ENCODE measurements at places on chromosomes 1 and 21.
A peak's percentile ranks its signal among the peaks of the same experiment; 100 is the strongest.

DNA sequence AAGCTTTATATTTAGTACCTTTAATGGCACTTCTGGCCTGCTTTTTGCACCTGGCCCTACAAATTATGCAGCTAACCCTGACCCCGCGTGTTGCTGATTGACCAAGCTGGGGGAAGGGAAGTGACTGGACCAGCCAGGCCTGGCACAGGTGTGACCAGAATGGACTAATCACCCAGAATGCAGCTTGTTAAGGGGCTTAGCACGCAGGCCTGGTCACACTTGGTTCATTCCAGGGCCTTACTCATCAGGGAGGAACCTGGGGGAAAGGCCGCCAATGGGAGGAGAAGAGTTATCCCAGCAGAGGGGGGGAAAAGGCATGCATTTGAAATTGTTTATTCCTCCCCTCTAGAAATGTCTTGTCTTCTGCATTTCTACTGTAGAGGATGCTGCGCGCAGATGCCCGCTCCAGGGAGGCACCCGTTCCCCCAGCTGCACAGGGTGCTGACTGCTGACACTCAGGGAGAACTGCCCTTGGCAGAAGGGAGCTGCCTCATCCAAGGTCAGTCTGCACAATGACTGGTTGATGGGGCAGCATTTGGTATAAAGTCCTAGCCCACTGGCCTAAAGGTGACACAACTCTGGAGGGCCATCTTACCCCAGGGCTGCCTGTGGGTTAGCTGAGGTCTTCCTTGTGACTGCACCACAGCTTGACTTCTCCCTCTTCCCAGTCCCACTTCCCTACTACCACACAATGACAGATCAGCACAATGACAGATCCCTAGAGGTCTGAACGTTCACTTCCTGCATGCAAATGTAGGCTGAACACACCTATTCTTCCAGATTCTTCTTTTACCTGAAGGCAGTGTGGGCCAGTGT, 29.0 kb downstream of the DHCR24 start:
- DNase-seq, result no peak

DNA sequence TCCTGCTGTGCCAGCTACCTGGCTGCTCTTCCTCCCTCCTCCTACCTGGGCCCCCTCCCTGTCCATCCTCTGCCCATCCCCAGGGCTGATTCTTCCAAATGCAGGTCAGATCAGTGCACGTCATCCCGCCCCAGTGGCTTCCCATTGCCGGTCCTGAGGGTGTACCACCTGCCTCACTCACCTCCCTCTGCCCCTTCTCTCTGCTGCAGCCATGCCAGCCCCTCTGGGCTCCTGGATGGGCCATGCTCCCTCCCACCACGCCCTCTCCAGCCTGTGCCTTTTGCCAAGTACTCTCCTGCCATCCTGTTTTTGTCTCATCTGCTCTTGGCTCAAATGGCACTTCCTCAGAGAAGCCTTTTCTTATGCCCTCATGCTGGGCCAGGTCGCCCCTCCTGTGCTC, 95.8 kb downstream of the ARHGEF10L start:
- no peak for DNase-seq

- no peak for DNase-seq
These were observed 10.8 kb upstream of the OSBPL9 start for GRCh38 chr1:51605961-51606723.

- no peak for DNase-seq
These were observed 193.1 kb downstream of the RYR2 start for GRCh38 chr1:237235091-237235490.

DNA sequence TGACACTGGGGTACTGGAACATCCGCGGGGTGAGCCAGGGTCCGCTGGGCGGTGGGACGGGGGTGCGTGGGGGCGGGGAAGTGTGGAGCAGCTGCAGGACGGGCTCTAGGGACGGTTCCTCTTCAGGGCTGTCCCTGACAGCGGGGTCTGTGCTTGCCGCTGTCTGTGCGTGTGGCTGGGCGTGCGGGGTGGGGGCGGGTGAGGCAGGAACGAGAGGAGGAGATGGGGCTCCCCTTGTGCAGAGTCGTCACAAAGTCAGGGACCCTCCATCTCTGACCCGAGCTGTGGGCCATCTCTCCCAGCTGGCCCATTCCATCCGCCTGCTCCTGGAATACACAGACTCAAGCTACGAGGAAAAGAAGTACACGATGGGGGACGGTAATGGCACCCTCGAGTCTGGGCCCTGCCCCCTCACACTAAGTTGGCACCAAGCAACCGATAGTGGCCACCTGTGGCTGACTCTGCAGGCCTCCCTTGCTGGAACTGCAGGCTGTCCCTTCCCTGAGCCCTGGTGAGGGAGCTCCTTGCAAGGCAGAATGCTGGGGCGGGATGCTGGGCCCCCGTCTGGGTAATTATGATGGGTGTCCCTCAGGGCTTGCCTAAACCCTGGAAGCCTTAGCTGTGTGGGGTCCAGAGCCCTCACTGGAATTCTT, 392 bp downstream of the GSTM2 start:
- DNase-seq, result no peak

DNA sequence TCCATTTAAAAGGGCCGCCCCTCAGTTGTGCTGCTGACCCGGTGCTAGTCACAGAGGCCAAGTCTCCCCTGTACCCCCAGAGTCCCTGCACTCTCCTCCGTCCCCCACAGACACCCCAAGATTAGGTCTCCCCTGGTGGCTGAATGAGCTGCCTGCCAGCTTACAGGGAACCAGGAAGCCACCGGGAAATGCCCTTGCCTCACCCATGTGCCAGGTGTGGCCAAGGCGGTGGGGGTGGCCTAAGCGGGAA, 32.7 kb downstream of the HSPG2 start:
- DNase-seq, result no peak

DNA sequence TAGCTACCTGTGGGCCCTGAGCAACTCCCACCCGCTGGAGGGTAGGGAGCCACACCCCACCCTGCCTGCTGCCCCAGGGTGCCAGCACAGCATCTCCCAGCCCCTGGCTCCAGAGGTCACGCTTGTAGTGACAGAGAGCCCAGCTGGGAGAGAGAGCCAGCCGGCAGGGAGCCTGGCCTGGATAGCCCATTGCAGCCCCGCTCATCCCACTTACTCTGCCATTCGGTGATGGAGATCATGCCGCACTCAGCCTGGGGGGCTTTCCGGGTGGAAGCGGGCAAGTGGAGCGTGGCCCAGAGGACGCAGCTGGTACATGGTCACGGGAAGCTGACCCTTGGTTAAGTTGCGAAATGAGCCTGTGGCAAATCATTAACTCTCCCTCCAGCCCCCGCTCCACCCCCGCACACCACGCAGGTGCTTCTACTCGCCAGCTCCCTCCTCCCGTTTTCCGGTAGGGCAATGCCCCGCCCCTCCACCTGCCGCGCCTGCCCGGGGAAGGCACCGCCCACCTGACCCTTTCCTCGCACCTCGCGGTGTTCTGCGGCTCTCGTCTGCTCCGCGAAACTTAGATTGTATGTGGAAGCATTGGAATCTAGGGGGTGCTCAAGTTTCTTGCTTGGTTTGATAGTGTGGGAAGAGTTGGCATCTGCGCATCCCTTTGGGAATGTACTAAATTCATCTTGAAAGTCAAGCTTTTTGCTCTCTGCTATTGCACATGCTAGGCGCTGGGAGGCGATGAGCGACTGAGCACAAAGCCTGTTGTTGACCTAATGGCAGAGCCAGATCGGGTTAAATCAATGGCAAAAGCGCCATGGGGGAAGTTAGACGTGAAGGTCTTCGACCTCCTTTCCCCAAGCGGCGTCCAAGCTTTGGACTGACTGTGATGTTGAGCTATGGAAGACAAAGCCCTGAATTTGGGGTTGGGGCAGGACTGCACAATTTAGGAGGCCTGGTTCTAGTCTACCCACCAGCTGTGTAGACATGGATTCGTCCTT, at the start of gene GOLT1A:
Gene GOLT1A, minus strand, starts transcription at position 321 of the 995 bp plus-strand sequence. Its CDS starts 82 bp downstream, at position 239.
- peak; percentile 87 for DNase-seq

DNA sequence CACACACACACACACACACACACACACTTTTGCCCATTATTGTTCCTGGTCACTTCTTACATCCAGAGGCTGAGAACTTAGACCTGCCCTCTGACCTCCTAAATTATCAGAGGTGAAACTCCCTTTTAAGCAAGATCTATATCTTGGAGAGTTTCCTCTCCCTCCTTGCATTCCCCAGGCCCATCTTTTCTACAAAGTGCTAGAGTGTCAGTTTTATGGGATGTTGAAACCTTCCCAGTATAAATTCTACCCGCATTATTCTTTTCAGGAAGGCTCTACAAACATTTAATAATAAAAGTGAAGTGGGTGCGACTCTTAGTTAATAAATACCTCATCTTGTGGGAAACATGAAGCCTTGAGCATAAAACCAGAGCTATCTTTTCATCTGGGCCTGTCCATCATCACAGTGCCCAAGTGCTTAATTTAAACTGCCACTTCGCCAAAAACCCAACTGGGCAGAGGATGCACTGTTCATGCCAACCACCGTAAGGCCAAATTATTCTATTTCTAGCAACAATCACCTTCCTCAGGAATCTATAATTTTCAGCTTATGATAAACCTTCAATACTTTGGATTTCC, 458.2 kb upstream of the RUNX1 start:
- DNase-seq, result no peak

GRCh38 chr1:150973258-150973835, 1.3 kb downstream of the CERS2 start:
- DNase-seq, result no peak

DNA sequence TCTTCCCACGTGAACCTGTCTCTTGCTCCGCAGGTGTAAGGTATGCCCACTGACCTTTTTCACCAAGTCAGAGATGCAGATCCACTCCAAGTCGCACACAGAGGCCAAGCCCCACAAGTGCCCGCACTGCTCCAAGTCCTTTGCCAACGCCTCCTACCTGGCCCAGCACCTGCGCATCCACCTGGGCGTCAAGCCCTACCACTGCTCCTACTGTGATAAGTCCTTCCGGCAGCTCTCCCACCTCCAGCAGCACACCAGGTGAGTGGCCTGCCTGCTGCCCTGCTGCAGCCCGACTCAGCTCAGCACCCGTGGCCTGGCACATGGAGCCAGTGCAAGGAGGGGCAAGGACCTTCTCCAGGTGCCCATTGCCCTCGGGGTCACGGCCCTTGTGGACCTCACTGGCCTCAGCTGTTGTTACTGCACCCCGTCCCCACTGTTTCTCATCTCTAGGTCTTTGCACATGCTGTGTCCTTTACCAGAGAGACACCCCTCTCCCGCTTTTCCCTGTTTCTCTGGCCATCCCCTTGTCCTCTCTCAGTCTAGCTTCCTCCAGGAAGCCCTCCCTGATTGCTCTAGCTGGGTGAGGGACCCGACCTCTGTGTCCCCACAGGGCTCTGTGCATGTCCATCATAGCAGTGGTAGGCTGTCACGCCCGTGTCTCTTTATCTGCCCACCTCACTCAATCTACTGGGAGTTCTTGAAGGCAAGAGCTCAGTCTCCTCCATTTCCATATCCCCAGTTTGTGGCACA, 25.4 kb downstream of the ZNF362 start:
- no peak for DNase-seq

- DNase-seq, result no peak
These were observed 15.3 kb downstream of the MAGI3 start for GRCh38 chr1:113405573-113405972.

- no peak for DNase-seq
These were observed 10.9 kb downstream of the PBX1 start for GRCh38 chr1:164569866-164570265.

DNA sequence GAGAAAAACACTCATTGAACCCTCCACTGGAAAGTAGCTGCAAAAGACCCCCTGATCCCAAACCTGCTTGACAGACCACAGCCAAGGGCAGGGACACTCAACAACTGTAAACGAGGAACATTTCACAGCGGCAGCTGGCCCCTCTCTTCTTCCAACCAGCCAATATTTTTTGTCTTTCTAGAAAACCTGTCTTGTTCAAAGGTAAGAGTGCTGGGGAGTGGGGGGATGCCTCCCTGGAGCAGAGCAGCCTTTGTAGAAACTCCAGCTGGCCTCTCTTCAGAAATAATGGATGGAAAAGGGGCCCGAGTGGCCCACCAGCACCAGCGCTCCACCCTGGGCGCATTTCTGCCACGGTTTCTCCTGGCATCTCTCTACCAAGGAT, 384.0 kb downstream of the RRAGC start:
- DNase-seq, result no peak

GRCh38 chr1:108816049-108816893, 40.6 kb downstream of the AKNAD1 start:
- no peak for DNase-seq

- DNase-seq, result no peak
These were observed 33.3 kb upstream of the PGBD5 start for GRCh38 chr1:230459465-230459864.

GRCh38 chr1:41122851-41123518, 101.5 kb upstream of the SLFNL1 start:
- peak; percentile 32 for DNase-seq

- DNase-seq, result peak; percentile 79
These were observed 4.5 kb downstream of the HSPB7 start for GRCh38 chr1:16013220-16013907.

- no peak for DNase-seq
These were observed 82.9 kb downstream of the NIBAN1 start for GRCh38 chr1:184891440-184891839.

DNA sequence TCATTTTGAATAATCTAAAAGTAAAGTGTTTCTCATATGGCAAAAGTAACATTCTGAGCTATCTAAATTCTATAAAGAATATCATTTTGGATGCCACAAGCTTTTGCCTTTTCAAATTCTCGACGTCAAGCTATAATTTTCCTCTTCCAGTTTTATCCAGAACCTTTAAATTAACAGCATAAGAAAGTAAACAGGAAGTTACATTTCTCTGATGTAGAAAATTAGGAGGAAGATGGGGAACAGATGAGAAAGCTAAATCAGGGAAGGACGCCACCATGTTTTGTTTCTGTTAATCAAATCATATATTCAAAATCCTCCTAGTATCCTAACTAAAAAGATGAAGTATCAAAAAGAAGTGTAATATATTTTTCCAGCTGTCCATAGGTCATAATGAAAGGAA, 8.8 kb upstream of the CAMSAP2 start:
- DNase-seq, result no peak

DNA sequence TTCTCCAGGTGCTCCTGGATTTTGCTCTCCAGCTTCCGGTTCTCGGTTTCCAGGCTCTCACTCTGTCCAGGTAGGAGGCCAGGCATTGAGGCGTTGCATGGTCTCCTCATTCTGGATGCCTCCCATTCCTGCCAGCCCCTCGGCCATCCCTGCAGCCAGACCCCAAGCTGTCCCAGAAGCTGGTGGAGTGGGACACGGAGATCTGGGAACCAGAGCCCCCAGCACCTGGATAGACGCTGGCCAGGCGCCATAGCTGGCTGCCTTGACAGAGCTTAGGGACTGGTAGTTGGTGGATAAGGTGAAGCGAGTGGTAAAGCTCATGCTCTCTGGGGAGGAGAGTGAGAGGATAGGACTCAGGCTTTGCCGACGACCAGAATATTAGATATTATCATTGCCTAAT, 29.6 kb downstream of the RAP1A start:
- no peak for DNase-seq

DNA sequence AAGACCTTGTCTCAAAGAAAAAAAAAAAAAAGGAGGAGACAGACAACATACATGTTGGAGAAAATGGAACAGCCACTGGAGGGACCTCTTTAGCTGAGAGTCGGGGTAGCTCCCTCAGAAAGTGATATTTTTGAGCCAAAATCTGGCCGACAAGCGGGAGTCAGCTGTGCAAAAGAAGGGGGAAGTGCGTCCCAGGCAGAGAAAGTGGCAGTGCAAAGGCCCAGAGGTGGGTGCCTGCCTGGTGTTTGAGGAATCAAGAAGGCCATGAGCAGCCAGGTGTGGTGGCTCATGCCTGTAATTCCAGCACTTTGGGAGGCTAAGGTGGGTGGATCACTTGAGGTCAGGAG, 6.1 kb upstream of the CROCC start:
- DNase-seq, result no peak
